ENCODE measurements at places on chromosomes 6 and 20.

DNA sequence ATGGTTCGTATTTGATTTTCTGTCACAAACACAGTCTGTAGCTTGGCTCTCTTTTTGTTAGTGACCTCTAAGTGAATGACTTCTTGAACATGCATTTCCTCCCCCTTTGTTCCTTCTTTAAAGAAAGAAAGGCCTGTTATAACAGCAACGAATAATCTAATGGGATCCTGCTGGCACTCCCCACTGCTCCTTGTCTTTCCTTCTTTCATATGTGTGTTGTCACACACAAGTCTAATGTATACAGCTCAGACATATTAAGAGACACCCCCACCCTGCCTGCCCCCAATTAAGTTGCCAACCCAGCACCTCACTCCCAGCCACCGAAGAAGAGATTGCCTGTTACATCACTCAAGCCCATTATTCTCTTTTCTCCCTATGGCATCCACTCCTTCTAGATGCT, 4.9 kb upstream of the SAMD5 start:
- no peak for DNase-seq

DNA sequence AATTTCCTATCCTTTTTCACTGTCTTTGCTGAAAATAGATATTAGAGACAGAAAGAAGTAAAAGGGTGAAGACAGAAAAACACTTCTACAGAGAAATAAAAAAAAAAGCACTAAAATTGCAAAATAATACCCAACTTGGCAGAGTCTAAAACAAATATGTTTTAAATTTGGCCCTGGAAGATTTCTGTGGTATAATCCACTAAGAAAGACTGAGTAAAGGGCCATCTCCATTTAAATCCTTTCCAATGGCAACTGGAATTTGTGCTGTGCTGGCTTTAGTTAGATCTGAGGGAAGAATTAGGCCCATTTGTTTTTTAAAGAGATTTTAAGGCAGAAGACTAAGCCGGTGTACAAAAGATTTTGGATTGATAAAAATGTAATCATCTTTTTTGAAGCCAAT, 321.2 kb downstream of the GJA1 start:
- DNase-seq: no peak

- no peak for DNase-seq
These were observed 13.3 kb downstream of the SLA2 start for GRCh38 chr20:36632487-36633284.

DNA sequence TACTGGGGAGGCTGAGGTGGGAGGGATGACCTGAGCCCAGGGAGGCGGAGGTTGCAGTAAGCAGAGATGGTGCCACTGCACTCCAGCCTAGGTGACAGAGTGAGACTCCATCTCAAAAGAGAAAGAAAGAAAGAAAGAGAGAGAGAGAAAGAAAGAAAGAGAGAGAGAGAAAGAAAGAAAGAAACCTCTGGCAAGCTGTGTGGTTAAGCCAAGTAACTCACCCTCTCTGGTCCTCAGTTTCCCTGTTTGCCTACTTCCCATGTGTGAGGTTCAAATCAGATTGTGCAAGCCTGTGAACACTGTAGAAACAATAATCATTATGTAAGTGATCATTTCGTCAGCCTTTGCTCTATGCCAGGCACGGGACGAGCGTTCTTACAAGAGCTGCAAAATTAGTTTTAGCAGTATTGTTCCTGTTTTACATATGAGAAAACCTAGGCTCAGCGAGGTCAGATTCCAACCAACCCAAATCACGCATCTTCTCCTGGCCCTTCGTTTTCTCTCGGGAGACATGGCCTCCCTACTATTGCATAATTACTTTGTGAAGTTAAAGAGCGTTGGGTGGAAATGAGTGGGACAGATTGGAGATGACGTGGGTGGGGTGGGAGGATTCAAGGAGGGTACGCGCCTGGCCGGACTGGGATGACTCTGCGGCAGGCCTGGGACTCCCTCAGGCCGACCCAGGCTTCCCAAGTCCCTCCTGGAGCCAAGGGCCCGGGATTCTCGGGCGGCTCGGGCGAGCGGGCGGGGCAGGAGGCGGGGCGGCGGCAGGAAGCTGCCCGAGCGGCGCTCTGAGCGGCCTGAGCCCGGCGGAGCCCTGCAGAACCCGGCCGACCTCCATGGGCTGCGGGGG, at the start of gene SNX21:
SNX21 (plus strand) TSS at position 770 of the 853 bp plus-strand sequence. CDS start 121 bp downstream, outside the sequence.
- no peak for DNase-seq

GRCh38 chr6:93584300-93584699, 164.9 kb upstream of the EPHA7 start:
- no peak for DNase-seq

DNA sequence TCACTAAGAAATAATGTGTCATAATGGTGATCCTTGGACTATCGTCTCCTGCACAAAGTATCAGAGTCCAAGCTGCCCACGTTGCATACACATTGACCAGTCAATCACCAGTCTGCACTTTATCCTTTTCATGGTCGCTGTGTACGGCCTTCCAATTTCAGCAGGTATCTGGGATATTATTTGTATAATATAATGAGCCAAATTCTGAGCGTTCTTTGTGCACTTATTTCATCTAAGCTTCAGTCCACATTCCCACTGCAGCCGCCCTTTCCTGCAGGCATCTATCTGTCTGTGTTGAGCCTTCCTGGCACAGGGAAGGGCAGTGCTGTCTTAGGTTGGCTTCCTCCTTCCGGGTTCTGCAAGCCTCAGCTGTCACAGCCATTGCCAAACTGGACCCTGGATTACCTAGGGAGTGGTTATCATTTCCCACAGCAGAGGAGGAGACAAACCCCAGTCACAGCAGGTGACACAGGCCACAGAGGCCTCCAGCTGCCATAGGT, 174.3 kb downstream of the TTLL2 start:
- DNase-seq: no peak

DNA sequence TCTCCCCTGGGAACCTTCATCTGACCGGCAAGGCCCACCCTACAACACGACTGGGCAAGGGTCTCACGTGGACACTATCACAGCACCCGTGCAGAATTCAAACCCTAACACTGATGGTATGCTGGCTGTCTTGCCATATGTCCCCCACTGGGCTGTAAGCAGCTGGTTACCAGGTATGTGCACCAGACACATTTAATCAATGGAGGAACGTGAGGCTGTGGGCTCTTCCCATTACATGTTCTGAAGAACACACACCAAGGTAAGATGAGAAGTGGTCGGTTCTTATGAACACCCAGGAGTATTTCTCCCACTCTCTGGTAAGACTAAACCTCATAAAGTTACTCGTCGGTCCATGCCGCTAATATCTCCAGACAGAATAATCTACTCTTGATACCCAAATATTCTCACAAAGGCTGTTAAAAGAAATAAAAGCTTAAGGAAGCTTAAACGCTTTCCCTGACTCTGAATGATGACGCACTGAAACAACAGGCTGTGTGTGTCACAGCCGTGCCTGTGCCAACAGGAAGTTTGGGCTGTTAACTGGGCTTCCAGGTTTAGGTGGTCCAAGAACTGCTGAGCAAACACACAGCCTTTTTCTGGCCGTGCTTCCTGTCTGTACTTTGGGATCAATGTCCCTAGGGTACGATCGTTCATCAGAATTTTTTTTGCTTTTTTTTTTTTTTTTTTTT, 75.3 kb downstream of the SLC23A2 start:
- no peak for DNase-seq

- DNase-seq: no peak
These were observed 18.7 kb downstream of the MOCS3 start for GRCh38 chr20:50977066-50978021.

- no peak for DNase-seq
These were observed 147.5 kb upstream of the TCF21 start for GRCh38 chr6:133741375-133741861.

DNA sequence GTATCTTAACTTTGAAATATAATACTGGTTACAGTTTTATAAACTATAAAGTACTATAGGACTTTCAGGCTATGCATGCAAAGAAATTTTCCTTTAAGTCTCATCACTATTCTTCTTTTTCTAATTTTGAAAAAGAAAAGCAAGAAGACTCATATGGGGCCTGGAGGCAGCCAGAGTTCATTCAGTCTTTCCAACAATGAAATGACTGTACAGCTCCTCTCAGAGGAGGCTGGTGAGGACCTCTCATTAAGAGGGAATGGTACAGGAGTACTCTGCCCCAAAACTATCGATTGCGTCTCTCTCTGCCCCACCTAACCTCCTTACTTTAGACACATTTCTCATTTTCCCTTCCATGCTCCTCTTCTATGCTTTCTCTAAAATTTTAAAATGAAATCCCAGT, 66.3 kb downstream of the FILIP1 start:
- no peak for DNase-seq

DNA sequence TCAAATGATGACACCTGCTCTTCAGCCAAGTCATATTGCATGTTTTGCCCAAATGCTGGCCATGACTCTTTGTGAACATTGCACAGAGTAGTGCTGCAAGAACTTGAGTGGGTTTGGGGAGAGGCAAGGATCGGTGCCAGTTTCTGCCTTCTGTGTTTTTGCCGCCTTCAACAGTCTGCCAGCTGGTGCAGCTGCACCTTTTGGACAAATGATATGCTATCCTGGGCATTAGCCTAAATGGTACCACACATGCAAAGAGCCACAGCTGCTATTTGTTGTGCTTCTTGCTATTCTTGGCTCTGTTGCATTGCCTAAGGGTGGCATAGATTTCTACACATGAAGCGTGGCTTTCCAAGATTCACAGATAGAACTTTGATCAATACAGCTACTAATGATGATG, 189.0 kb upstream of the CCN2 start:
- no peak for DNase-seq

DNA sequence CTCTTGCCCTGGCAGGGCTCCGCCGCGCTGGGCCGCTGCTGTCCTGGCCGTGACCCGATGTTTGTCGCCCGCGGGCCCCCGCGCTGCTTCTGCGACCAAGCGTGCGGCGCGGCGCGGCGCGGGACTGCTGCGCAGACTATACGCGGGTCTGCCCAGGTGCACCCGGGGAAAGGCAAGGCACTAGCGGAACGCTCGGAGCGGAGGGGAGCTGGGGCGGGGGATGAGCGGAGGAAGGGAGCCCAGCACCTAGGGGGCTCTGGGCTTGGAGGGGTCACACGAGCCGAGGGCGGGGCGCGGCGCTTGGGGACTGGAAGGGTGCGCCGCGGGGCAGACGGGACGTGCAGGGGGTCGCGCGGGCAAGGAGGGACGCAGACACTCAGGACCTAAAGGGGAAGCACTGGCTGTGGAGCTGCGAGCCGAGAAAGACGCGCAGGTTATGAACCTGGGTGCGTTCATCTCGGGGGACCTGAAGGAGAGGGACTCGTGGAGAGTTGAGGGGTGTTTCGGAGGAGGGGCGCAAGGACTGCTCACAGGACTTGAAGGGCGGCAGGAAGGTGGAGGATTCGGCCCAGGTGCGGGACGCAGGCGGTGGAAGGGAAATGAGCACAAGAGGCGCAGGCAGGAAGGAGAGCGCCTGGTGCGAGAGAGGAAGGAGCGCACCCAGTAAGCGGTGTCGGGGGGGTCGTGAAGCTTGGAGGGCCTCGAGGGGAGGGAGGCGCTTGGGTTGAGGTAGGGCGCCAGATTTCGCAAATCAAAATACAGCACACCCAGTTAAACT, 40.8 kb upstream of the ZNFX1 start:
- DNase-seq: no peak

DNA sequence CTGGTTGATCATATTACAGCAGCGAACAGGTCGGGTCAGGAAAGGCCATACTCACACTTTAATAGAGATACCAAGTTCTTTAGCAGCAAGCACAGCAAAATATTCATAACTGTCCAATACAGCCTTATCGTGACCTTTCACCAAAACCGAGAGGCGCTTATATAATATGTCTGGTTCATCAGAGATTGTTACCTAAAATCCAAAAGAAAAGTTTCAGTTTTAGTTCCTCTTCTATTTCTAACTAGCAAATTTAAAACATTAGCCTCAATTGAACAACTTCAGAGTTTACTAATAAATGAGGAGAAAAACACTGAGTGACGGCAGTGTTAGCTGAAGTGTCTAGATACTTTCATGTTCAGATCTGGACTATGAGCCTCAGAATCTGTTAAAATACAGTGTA, 5.9 kb downstream of the MRPS10 start:
- DNase-seq: no peak

- no peak for DNase-seq
These were observed 30.8 kb downstream of the ISM1 start for GRCh38 chr20:13251904-13252297.

GRCh38 chr6:122555561-122555960, 54.6 kb upstream of the PKIB start:
- DNase-seq: no peak

- no peak for DNase-seq
These were observed 3.0 kb upstream of the TGM2 start for GRCh38 chr20:38167851-38168760.

All from stimulated activated CD8-positive, alpha-beta memory T cell treated with anti-CD3 and anti-CD28 coated beads, Interleukin-2, amount 100 ng/mL, for 1 hour (primary cell).